Stimulated activated CD4-positive, alpha-beta T cell treated with anti-CD3 and anti-CD28 coated beads, TNF-alpha, amount 100 ng/mL, for 1 hour (primary cell): ENCODE measurements at places on chromosomes 11 and 22.

GRCh38 chr11:19985111-19985510, 175.2 kb downstream of the DBX1 start:
- DNase-seq, result no peak

DNA sequence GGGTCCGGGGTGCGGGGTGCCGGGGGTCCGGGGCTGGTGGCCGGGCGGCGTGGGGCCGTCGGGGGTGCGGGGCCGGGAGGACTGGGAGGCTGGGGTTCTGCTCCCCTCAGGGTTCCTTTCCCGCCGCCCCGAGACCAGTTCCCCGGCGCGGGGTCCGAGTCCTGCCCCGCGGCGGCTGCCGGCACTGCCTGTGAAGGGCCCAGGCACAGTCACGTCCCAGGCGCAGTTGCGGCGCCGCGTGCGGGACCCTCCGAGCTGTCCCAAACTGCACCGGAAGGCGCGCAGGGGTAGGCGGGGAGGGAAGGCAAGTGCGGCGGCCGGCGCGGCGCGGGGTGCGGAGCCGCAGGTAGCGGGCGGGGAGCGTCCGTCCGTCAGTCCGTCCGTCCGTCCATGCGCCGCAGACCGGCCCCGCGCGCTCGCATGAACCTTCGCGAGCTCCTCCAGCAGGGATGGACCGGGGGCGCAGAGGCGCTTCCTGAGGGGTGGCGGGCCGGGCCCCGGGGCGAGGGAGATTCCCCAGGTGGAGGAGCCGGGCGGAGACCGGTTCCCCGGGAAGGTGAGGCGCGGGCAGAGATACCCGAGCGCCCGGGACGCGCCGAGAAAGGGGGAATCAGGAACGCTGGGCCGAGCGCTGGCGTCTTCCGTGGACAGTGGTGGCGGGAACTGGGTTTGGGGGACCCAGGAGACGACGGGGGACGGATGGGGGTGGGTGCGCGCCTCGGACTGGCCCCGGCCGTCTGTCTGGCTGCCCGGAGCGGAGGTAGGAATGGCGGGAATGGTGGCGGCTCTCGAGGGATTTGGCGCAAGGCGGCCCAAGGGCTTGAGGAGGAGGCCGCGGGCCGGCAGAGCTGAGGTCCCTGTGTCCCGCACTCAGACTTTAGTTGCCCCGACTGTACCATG, 3.1 kb upstream of the ADORA2A start:
- no peak for DNase-seq

DNA sequence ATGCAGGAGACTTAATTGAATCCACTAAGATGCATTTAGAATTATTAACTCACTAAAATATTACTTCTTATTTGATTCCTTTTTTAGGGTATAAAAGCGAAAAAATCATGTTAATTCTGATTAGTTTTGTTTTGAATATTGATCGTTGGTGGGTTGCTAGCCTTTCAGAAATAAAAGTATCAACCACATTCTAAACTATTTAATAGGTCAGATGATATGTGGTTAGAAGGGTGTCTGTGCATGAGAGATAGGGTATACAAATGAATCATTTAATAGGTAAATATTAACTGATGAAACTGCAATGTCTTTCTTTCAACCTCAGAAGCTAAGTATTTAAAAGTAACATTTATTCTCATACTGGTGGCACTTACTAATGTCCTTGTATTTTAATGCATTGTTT, 515.1 kb downstream of the CNTN5 start:
- DNase-seq, result no peak

GRCh38 chr11:57904376-57904775, 119.3 kb upstream of the OR9Q1 start:
- DNase-seq, result no peak

- no peak for DNase-seq
Measured at GRCh38 chr22:40368016-40368415, 2.4 kb upstream of the SGSM3 start.

- DNase-seq, result no peak
Measured at GRCh38 chr11:27255447-27255828, 107.6 kb downstream of the CCDC34 start.

DNA sequence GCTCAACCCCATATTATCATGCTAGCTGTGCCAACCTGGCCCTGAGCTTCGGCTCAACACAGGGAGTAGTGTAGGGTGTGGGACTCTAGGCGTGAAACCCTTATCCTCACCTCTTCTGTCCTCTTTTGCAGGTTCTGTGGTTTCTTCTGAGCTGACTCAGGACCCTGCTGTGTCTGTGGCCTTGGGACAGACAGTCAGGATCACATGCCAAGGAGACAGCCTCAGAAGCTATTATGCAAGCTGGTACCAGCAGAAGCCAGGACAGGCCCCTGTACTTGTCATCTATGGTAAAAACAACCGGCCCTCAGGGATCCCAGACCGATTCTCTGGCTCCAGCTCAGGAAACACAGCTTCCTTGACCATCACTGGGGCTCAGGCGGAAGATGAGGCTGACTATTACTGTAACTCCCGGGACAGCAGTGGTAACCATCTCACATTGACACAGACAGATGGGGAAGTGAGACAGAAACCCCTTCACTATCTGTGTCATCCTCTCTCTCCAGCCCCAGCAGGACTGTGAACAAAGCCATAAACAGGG, 76.4 kb downstream of the GGTLC2 start:
- no peak for DNase-seq

DNA sequence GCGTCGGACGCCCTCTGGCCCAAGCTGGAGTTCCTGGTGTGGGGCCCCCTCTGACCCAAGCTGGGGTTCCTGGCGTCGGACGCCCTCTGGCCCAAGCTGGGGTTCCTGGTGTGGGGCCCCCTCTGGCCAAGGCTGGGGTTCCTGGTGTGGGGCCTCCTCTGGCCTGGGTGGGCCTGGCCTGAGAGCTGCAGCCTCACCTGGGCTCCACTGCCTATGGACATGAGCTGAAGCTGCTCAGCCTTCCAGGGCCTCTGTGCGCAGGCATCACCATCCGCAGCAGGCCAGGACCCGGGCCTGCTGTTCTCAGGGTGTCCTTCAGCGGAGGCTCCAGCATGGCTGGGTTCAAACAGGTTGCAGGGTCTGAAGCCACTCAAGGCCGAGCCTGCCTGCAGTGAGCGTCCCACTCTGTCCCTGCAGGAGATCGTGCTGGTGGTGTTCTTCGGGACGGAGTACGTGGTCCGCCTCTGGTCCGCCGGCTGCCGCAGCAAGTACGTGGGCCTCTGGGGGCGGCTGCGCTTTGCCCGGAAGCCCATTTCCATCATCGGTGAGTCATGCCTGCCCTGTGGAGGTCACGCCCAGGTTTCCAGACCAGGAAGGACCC, 125.5 kb downstream of the KCNQ1 start:
- no peak for DNase-seq

GRCh38 chr22:42177891-42178336, 47.3 kb upstream of the CYP2D6 start:
- DNase-seq, result no peak

- no peak for DNase-seq
Measured at GRCh38 chr11:5071799-5072198, 2.4 kb downstream of the OR52E1 start.

DNA sequence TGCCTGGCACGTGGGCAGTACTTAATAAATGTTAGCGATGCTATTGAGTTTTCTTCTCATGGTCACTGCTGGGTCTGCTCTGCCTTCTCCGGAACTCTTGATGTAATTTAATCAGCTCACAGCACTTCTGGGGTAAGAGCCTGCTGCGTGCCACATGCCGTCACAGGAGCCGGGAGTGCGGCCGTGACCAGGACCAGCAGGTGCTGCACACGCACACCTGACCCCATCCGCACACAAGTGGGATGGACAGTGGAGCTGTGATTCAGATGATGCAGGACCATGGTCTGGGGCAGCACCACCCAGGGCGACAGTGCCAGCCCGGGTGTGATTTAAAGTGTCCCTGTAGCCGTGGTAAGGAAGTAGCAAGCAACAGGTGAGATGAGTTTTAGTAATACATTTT, 61.2 kb downstream of the TBC1D22A start:
- no peak for DNase-seq

- DNase-seq, result no peak
Measured at GRCh38 chr11:11082646-11083045, 224.8 kb upstream of the ZBED5 start.

DNA sequence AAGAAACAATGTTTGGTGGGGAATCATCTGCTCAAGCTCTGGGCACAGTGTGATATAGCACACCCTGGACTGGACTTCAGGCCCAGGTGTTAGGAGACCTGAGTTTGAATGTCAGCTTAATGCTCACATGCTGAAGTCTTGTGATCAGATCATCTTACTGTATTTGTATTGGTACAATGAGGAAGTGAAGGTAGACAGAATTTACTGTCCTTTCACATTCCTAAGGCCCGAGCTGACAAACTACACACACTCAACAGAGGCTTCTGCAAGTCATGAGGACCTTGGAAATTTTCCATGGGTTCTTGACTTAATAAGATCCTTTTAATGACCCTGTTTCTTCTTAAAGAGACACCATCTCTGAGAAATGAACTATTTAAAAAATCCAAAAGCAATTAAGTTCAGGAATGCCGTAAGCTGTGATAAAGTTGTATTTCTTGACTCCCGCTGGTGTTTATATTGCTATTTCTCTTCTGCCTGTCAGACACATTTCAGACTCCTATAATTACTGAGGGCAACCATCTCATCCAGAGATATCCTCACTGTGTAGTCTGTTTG, 802.0 kb downstream of the DLG2 start:
- DNase-seq, result no peak

DNA sequence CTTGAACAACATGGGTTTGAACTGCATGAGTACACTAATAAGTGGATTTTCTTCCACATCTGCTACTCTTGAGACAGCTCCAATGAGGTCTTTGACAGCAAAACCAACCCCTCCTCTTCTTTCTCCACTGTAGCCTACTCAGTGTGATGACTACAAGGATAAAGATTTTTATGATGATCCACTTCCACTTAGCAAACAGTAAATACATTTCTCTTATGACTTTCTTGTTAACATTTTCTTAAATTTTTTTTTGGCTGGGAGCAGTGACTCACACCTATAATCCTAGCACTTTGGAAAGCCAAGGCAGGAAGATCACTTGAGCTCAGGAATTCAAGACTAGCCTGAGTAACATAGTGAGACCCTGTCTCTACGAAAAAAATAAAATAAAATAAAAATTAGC, 9.9 kb upstream of the EIF4G2 start:
- no peak for DNase-seq

GRCh38 chr11:27722117-27722952, 22.1 kb upstream of the BDNF start:
- DNase-seq, result no peak

- DNase-seq, result no peak
Measured at GRCh38 chr11:110447897-110448745, 18.4 kb downstream of the FDX1 start.

DNA sequence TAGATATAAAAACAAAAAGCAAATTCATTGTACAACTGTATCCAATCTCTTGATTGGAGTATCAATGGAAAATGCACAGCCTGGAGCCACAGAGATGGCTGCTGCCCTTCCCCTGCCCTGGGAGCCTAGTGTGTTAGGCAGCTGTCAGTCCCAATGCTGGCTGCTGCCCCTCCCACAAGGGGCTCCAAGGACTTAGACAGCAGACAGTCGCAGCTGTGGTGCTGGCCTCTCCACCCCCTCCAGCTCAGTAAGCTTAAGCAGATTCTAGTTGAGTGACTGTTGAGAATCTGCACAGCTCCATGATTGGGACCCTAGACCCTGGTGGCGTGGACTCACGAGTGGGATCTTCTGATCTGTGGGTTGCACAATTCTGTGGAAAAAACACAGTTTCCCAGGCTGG, 1511.2 kb downstream of the FAM181B start:
- no peak for DNase-seq

DNA sequence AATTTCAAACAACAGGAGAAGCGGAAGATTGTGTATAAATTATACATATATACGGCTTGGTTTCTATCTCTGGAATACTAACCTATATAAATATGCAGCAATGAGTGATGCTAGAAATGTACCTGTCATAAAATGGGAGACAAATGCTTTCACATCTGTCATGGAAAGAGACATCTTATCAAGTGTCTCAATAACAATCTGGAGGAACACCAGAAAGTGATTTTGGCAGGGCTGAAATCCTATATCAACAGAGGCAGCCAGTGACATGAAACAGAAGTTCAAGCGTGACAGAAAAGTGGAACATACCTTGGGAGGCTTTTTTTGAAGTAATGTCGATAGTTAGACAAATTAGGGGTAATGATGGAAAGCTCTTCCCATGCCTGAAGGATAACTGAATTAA, 834.6 kb downstream of the JRKL start:
- DNase-seq, result no peak

GRCh38 chr22:44821741-44822475, 69.5 kb downstream of the ARHGAP8 start:
- no peak for DNase-seq

- no peak for DNase-seq
Measured at GRCh38 chr22:49302530-49302929, 525.1 kb downstream of the BRD1 start.

DNA sequence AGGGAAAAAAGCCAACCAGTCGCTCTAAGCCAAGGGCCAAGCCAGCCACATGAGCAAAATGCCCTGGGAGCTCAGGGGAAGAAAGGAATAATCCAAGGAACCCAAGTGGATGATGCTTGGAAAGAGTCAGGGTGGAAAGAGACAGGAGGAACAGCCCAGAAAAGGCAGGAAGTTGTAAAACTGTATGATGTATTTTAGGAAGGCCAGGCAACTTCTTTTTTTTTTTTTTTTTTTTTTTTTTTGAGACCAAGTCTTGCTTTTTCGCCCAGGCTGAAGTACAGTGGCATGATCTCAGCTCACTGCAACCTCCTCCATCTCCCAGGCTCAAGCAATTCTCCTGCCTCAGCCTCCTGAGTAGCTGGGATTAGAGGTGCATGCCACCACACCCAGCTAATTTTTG, 1.6 kb downstream of the LGALS12 start:
- DNase-seq, result no peak

- DNase-seq, result no peak
Measured at GRCh38 chr11:102453921-102454320, 1.4 kb upstream of the TMEM123 start.

DNA sequence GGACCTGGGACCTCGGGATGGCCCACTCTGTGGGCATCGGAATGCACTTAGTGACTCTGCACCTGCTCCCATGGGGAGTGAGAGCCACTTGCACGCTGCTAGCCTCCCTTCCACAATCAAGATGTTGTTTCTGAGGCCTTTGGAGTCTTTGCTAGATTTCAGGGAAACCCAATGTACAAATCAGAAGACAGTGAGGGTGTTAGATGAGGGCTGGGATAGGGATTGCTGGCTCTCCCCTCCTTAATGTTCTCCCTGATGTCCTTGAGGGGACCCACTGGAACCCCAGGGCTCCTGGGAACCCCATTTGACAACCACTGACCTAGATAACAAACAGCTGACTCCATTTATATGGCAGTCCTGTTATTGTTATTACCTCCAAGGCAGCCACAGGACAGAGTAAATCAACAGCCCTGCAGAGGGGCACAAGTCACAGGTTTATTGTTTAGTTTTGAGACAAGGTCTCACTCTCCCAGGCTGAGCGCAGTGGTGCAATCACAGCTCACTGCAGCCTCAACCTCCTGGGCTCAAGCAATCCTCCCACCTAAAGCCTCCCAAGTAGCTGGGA, 31.3 kb upstream of the COMT start:
- DNase-seq, result no peak
